ENCODE measurements at places on chromosomes 1 and 21. TPM values are rescaled to one million over a fixed set of nuclear protein-coding genes. Genes with fewer than 3 reads are reported as not detected.
A peak's percentile ranks its signal among the peaks of the same experiment; 100 is the strongest.

DNA sequence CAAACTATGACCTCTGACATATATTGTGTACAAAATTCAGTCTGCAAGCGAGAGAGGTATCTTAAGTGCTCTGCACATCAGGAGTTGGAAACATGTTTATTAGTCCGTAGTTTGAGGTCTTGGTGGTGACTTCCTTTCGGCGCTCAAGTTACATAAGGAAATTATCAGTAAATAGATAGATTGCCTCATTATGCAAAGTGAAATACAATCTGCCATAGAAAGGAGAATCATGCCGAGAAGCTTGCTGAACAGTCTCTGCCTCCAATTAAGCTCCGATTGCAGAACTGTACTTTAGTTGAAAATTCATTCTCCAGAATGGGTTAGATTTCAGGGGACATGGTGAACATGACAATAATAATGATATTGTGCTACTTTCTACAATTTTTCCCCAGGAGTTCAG is 271.8 kb downstream of the BRINP2 start:
- no peaks in the 10 kb centered on the region for H3K4me1 ChIP-seq
- no peaks in the 10 kb centered on the region for H3K36me3 ChIP-seq
- DNase-seq = no peak
- no peak overlapping the region for H3K4me3 ChIP-seq
- no peaks in the 10 kb centered on the region for H3K27me3 ChIP-seq
- H3K27ac ChIP-seq = no peak overlapping the region

Gene GPBP1L1
- 133 TPM for total RNA-seq

Gene FAM151A
- not detected for total RNA-seq

DNA sequence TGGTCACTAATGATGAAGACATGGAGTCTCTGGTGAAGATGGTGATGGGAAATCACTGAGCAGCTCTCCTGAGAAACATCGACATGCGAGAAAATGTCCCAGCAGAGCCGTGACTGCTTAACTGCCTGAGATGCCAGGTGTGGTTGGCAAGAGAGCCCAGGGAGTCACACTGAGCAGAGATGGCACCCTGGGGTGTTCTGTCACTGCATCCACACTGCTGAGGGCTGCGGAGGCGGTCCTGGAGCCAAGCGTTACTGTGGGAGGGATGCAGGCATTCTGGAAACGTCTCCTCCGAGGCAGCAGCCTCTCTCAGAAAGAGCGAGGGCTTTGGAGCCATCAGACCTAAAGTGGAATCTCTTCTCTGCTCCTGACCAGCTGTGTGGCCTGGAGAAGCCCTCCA is 57.2 kb downstream of the EPHB2 start:
- H3K4me3 ChIP-seq = no peak overlapping the region
- H3K27me3 ChIP-seq = no peaks in the 10 kb centered on the region
- no peaks in the 10 kb centered on the region for H3K4me1 ChIP-seq

- DNase-seq = no peak
- no peaks in the 10 kb centered on the region for H3K4me1 ChIP-seq
- no peaks in the 10 kb centered on the region for H3K36me3 ChIP-seq
- peaks cover 19% of the 10 kb centered on the region for H3K27me3 ChIP-seq
- no peak overlapping the region for H3K27ac ChIP-seq
Observed at GRCh38 chr1:154730986-154731489, 123.1 kb upstream of the ADAR start.

Gene OR4F29
- not detected for total RNA-seq

DNA sequence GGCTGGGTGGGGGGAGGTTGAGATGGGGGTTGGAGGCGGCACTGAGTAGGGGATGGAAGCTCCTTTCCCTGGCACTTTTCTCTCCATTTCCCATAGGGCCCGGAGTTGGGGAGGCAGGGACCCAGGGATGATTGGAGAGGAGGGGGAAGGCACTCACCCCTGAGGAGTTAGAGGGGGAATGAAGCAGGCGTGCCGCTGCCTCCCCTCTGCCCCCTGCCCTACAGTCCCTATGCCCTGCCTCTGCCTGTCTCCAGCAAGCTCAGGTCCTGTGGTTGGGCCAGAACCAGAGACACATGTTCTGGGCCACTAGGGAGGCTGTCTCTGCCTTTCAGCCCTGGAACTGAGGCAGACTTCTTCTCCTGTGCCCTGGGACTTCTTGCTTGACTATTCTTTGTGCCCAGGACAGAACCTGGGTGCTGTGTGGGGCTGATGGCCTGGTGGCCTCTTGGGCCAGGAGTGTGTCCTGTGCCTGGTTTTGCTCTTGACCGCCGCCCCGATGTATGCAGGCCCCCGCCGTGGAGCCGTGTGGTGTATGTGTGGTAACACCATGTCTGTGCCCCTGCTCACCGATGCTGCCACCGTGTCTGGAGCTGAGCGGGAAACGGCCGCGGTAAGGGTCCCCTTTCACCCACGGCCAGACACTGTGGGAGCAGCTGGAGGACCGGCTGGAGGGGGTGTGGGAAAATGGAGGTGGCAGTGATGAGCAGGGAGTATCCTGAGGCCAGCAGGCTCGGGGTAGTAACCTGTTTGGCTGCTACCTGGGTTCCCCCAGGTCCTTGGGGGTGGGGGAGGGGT is 1.4 kb downstream of the LYPLA2 start:
- peaks cover 56% of the 10 kb centered on the region for H3K36me3 ChIP-seq
- peaks cover 26% of the 10 kb centered on the region for H3K4me1 ChIP-seq
- peak overlapping the region; percentile 95 for H3K27ac ChIP-seq
- no peak for DNase-seq
- peak overlapping the region; percentile 99 for H3K4me3 ChIP-seq
- no peaks in the 10 kb centered on the region for H3K27me3 ChIP-seq

Gene CLEC20A
- total RNA-seq = 2.9 TPM

DNA sequence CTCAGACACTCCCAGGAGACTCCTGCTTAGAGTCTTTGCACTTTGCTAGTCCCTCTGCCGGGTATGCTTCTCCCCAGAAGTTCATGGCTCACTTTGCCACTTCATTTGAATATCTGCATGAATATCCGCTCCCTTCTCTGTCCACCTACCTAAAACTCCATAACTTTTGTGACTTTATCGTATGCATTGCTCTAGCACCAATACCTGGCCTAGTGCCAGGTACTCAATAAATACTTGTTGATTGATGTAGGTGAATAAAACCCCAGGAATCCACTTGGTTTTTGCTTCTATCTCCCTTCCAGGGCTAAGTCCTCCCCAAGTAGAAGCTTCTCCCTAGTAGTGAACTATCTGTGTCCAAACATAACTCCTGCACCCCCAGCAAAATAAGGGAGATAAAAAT is 27.8 kb upstream of the CTTNBP2NL start:
- H3K4me3 ChIP-seq = no peak overlapping the region
- H3K36me3 ChIP-seq = no peaks in the 10 kb centered on the region
- H3K27me3 ChIP-seq = peaks cover 36% of the 10 kb centered on the region
- no peak for DNase-seq
- H3K4me1 ChIP-seq = peaks cover 4% of the 10 kb centered on the region

Gene BCL10
- total RNA-seq = 52.5 TPM

DNA sequence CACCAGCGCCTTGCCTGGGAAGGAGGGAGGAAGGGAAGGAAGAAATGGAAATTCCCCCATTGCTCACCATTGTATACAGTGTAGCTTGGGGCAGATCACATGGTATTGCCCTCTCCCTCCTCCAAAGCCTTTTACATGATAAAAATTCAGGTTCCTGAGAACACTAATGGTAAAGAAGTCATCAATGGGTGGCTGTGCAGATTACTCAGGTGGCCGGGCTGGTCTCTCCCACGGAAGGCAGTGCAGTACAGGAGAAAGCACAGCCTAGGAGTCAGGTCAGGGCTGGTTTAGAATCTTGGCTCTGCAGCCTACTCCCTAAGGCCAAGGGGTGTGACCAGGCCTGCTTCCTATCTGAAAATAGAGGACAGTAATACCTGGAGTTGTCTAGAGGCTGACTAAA is 107.9 kb downstream of the SUSD4 start:
- no peak for DNase-seq
- peaks cover 7% of the 10 kb centered on the region for H3K27me3 ChIP-seq
- no peaks in the 10 kb centered on the region for H3K36me3 ChIP-seq

Gene ZC3H12A
- 145 TPM for total RNA-seq

DNA sequence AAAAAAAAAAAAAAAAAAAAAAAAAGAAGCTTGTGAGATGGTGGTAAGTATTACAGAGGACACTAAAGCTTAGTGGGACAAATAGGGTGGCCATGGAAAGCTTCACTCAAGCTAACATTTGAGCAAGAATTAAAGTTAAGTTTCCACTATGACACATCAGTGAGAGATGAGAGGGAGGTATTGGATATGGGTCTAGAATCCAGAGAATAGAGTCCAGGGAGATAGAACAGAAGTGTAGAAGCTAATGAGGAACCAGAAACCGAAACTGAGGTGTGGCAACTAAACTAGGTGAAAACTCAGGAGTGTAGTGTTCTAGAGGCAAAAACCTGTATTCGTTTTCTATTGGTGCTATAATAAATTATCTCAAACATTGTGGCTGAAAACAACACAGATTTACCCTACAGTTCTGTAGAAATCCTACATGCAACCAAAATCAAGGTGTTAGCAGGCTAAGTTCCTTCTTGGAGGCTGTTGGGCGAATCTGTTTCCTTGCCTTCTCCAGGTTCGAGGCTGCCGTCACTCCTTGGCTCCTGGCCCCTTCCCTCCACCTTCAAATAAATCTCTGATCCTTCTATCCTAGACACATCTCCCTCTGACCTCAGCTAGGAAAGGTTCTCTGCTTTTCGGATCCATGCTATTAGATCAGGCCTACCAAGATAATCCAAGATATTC is 36.2 kb downstream of the PTP4A2 start:
- H3K4me1 ChIP-seq = peaks cover 28% of the 10 kb centered on the region
- H3K36me3 ChIP-seq = peaks cover 25% of the 10 kb centered on the region
- H3K27me3 ChIP-seq = no peaks in the 10 kb centered on the region
- DNase-seq = no peak

Gene OPRD1
- not detected for total RNA-seq

Gene FMO5
- 1.5 TPM for total RNA-seq

DNA sequence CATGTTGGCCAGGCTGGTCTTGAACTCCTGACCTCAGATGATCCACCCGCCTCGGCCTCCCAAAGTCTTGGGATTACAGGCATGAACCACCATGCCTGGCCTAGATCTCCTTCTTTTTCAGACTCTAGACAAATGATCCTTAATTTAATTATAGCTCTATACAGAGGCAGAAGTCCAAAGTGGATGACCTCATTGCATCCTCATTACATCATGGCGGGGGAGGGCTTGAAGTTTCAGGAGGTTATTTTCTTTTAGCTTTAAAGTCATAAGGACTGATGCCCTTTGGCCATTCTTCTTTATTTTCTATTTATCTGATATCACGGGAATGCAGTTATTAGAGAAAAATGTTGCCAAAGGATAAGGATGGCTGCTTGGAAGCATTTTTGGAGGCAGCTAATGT is 14.1 kb upstream of the MARK1 start:
- no peaks in the 10 kb centered on the region for H3K4me1 ChIP-seq
- no peak for DNase-seq
- H3K27me3 ChIP-seq = peaks cover 11% of the 10 kb centered on the region
- H3K27ac ChIP-seq = no peak overlapping the region

DNA sequence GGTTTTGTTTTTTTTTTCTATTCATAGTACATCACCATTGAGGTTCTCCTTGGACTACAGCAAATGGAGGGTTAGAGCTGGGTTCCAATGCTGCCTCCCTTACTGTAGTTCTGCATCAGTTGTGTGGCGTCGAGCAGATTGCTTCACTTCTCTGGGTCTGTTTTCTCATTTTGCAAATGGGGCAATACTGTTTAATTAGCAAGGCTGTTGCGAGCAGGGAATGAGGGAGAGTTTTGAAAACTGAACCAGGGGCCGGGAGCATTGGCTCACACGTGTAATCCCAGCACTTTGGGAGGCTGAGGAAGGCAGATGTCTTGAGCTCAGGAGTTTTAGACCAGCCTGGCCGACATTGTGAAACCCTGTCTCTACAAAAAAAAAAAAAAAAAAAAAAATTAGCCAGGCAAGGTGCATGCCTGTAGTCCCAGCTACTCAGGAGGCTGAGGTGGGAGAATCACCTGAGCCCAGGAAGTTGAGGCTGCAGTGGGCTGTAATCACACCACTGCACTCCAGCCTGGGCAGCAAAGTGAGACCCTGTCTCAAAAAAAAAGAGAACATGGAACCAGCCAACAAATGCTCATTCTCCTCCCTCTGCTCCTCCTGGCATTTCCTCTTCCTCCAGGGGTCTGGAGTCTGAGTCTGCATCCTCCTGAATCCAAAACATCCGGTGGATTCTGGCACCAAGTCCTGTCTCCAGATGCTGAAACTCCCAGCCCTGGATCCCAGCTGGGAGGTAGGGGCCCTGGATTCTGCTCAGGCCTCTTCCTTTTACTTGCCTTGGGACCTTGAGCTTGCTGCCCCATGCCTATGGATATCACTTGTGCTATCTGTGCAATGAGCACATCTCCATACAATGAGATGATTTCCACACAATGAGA is 3.7 kb upstream of the PLOD1 start:
- H3K4me1 ChIP-seq = peaks cover 17% of the 10 kb centered on the region
- peaks cover 2% of the 10 kb centered on the region for H3K36me3 ChIP-seq
- no peak overlapping the region for H3K27ac ChIP-seq
- peak overlapping the region; percentile 20 for H3K4me3 ChIP-seq

DNA sequence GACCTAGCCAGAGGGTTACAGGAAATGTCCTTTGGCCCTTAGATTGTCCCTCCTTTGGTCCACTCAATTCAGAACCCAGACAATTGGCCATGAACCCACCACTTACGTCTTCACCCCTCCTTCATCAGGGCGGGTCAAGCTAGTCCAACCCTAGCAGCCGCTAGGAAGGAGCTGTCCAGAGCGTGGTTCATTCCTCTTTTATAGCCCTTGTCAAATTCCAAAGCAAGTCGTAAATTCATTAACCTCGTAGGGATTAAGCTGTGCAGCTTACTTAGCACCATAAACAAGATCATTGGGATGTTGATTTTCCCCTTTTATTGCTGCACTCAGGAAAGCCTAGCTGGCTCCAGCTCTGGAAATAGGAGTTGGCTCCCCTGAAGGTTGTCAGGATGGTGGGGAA is 90.1 kb downstream of the TMEM53 start:
- H3K27me3 ChIP-seq = peaks cover 12% of the 10 kb centered on the region
- H3K36me3 ChIP-seq = no peaks in the 10 kb centered on the region
- no peak overlapping the region for H3K4me3 ChIP-seq
- DNase-seq = no peak

DNA sequence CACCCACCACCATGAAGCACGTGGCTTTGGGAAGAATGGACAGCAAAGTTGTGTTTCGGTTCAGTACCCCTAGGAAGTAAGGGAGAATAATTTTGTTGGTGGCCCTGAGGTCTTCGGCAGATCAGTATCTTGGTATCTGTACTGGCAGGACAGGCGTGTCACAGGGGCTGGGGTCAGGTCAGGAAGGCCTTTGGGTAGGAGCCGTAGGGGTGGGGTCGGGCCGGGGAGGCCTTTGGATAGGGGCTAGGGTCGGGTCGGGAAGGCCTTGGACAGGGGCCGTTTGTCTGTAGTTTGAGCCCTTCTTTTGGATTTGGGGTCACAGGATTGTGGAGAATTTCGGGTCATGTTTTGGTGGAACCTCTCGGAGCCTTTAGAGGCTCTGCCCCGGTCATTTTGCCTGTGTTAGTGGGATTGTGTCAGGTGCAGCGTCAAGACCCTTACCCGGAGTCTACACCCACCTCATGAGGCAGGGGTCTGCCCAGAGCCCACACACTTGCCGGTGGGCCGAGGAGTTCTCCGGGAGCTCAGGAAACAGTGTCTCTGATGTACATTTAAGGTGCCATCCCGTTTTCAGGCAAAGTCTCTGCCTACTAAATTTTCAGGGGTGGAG is 75.3 kb upstream of the COL6A1 start:
- no peaks in the 10 kb centered on the region for H3K36me3 ChIP-seq
- no peak overlapping the region for H3K4me3 ChIP-seq
- no peaks in the 10 kb centered on the region for H3K27me3 ChIP-seq

Gene DMBX1
- total RNA-seq = not detected

- H3K4me3 ChIP-seq = no peak overlapping the region
- H3K36me3 ChIP-seq = peaks cover 2% of the 10 kb centered on the region
- DNase-seq = no peak
Observed at GRCh38 chr21:42330380-42331371, 15.5 kb upstream of the TFF3 start.
